ENCODE measurements at places on chromosomes 2 and 18. TPM values are rescaled to one million over a fixed set of nuclear protein-coding genes. Genes with fewer than 3 reads are reported as not detected.

Gene LNPK
- polyA plus RNA-seq = 25.6 TPM

Gene SESTD1
- polyA plus RNA-seq = 83.2 TPM

Gene GCC2
- 55.3 TPM for polyA plus RNA-seq

DNA sequence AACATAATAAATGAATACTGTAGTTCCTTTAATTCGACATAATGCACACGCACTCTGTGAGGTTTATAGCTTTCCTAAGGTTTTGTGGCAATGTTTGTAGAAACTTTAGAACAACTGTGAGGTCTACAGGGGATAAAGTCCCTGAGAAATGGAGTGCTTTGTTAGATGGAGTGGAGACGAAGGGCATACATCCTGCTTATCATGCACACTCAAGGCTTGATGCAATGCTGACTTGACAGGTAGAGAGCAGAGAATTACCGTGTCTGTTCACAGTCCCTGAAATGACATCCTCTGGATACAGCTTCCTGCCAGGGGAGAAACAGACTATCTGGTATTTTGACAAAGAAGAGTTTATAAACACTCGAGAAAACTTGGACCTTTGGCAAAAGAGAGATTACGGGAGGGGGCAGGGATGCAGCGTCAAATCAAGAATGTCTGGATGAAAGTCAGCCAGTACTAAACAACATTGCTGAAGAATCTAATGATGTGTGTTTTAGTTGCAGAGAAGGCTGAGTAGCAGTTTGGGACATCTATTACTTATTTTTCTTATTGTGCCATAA lies 766.9 kb upstream of the ZEB2 start:
- no peak for DNase-seq

- no peak for DNase-seq
These were observed 384.0 kb downstream of the NBAS start for GRCh38 chr2:15177103-15177502.

Measured in right renal cortex interstitium (tissue), 3 donors.